ENCODE measurements at places on chromosomes 7 and 10.

GRCh38 chr10:44177610-44178009, 207.3 kb downstream of the CXCL12 start:
- DNase-seq: no peak

DNA sequence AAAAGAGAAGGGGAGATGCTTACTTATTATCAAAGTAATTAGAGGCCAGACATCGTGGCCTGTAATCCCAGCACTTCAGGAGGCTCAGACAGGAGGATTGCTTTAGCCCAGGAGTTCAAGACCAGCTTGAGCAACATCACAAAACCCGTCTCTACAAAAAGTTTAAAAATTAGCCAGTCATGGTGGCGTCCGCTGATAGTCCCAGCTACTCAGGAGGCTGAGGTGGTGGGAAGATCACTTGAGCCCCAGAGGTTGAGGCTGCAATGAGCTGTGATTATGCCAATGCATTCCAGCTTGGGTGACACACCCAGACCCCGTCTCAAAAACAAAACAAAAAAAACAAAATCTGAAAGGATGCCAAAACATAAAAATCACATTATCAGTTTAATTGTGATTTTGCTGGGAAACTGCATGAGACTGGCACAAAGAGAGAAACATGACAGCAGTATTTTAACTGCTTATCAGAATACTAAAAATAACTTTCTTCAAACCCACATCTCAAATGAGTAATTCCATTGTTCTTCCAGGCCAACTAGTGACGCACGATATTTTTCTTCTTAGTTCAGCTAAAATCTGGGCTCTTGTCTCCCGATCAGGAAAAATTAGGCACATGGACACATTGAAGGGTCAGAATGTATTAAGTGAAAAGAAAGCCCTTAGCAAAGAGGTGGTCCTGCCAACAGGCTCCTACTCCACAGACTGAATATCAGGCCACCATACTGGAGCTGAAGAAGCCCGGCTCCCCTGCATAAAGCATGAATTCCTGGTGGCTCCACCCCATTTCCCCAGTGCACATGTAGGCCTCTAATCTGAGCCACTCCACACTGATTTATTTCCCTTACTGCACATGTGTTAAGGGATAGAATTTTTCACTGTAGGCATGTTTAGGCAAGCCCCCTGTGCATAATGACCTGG, 9.6 kb upstream of the CCM2 start:
- DNase-seq: peak; percentile 67

GRCh38 chr10:78059906-78060702, 26.4 kb downstream of the RPS24 start:
- peak; percentile 10 for DNase-seq

GRCh38 chr7:16347827-16348192, 73.5 kb downstream of the CRPPA start:
- DNase-seq: no peak

DNA sequence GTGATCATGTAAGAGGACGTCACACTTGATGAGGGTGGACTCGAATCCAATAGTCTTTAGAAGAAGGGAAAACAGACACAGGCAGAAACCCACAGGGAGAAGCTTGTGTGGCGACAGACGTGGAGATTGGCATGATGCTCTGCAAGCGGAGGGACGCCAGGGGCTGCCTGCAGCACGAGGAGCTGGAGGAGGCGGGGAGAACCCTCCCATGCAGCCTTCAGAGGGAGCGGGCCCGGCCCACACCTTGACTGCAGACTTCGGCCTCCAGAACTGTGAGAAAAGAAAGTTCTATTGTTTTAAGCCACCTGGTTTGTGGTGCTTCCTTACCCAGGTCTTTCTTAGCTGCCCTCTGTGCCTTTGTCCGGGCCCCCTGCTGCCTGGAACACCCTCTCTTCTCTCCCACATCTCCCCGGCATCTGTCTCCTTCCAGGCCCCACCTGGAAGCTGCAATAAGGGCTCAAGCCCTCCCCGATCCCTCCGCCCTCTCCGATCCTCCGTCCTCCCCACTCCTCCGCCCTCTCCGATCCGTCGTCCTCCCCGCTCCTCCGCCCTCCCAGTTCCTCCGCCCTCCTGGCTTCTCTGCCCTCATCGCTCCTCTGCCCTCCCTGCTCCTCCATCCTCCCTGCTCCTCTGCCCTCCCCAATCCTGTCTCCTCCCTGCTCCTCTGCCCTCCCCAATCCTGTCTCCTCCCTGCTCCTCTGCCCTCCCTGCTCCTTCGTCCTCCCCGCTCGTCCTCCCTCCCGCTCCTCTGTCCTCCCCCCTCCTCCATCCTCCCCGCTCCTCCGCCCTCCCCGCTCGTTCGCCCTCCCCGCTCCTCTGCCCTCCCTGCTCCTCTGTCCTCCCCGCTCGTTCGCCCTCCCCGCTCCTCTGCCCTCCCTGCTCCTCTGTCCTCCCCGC, 17.4 kb upstream of the PRKAG2 start:
- no peak for DNase-seq

DNA sequence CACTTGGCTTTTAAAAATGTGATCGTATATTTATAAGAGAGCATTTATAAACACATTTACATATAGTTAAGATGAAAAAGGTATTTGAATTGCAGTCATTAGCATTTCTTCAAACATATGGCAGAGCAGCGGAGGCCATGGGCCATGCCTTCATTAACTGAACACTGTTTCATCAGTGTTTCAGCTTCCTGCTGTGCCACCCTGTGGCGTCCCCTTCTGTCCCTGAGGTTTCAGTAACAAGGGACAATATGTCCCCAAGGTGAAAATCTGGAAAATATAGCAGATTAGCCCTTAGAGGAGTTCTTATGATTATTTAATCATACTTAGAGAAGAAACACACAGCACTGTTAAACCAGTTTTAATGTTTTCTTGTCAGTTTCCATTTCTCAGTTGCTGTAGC, 577.8 kb downstream of the ETV1 start:
- DNase-seq: peak; percentile 89

- no peak for DNase-seq
Measured at GRCh38 chr10:79984851-79985250, 35.9 kb upstream of the SFTPD start.

- DNase-seq: no peak
Measured at GRCh38 chr10:112434988-112435619, 11.6 kb downstream of the ZDHHC6 start.

DNA sequence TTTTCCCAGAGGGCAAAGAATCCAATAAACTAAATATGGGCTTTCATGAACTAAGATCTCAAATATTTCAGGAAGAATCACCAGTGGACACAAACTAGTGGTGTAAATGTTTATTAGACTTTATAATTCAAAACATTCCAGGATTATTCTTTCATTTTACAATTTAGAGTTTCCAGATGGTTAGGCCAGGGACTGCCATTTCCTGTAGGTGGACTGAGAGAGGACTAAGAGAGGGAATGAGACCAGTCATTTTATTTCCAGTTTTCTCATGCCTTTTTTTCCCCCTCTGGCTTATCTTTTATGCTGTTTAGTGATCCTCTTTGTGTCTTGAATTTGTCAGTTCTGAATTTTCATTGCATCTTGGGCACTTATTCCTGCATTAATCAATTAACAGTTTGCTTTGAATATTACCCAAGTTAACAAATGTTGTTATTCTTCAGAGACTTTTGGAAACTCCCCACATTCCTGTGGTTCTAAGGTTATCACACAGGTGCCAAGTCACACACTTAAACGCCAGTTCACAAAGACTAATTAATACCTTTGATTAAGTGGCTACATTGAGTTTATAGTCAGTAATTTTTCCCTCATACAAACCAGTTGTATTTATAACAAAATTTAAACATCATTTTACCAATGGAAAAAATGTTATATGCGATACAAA, 12.3 kb downstream of the CISD1 start:
- DNase-seq: no peak

DNA sequence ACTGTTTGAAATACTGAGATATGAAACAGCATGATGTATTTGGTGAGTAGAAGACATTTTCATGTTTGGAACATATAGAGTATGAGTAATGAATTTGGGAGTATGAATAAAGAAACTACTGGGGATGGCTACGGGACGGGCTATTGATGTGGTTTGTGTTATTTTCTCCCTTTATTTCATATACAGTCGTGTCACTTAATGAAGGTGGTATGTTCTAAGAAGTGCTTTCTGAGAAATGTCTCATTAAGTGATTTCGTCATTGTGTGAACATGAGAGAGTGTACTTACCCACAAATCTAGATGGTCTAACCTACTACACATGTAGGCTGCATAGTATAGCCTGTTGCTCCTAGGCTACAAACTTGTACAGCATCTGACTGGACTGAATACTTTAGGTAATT, 106.3 kb downstream of the CCNY start:
- no peak for DNase-seq
